SK-N-DZ (cell line): ENCODE measurements at places on chromosomes 4 and X.

DNA sequence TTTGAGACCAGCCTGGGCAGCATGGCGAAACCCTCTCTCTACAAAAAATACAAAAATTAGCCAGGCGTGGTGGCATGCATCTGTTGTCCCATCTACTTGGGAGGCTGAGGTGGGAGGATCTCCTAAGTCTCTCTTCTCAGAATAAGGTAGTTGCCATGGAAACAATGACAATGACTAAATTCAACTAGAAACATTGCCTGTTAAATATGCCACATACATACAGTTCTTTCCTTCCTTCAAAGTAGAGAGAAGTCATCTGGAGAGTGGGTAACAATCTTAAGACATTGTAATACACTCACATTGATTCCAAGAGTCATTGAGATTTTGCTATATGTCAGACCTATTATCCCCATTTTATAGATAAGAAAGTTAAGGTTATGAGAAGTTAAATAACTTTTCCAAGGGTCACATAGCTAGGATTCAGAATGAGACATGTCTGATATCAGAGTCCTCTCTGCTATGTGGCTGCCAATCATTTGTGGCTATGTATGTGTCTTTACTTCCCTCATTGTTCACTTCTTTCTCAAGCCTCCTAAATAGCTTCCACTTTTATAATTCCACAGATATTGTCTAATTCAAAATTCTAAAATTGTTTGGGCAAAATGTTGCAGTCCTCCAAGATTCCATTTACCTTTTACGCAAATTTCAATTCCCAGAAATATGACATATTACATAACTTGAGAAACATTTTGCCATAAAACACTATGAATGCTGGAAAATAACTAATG, 37.2 kb upstream of the RAPGEF2 start:
- no peak for DNase-seq

GRCh38 chr4:17704020-17704650, 77.3 kb downstream of the FAM184B start:
- no peak for DNase-seq

- no peak for DNase-seq
Measured at GRCh38 chrX:44529310-44529709, 13.3 kb downstream of the FUNDC1 start.

DNA sequence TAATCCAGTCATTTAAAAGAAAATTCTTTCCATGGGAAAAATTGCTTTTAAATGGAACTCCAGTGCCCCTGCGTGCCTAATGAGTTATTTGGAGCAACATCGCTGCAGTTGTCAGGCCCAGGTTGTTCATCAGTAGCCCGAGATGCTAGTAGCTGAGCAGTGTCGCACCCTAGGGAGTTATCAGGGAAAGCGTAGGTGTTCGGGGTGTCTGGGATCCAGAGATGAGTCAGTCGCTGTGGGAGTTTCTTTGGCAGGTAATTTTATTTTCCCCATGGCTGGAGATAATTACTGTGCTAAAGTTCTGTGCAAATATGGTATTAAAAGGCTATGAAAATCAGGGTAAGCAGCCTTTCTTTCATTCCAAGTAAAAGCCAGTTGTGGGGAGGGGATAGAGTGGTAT, 49.4 kb downstream of the ANXA3 start:
- DNase-seq = no peak

- no peak for DNase-seq
Measured at GRCh38 chr4:173403051-173403450, 4.1 kb upstream of the SCRG1 start.

- DNase-seq = no peak
Measured at GRCh38 chr4:181830404-181831035, 412.7 kb upstream of the TENM3 start.

GRCh38 chr4:144754562-144755410, 108.8 kb downstream of the HHIP start:
- no peak for DNase-seq
